ENCODE measurements at places on chromosomes 2 and 18.

DNA sequence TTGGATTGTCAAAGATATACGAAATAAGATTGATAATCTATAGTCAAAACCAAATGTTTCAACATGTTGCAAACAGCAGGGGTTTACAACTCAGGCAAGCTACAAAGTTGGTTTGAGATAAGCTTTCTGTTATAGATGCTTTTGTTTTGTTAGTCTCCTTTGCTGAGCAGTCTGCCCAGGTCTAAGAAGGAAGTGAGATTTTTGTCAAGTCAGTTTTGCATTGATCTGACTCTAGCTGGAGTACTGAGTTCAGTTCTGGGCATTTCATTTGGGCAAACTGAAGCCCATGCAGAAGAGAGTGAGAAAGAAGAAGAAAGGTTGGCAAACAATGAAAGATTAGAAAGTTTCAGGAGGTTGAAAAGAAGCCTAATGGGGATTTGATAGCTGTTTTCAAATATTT lies 983.0 kb upstream of the SLC39A10 start:
- no peak for DNase-seq

DNA sequence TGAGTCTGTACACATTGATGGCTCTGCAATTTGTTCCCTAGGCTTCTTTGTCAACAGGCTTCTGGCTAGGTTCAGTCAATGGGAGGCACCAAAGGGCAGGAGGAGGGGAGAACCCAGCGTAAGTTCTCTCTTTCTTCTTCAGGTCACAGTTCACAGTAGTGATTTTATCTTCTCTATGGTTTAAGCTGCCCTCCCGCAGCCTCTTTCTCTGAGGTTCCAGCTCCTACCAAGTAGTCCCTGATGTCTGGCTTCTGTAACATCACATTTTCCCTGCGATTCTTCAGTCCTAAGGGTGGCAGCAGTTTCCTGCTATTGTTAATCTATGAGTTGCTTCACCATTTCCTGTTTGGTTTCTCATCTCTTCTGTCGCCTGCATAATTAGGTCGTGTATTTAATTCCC lies 107.4 kb downstream of the CPO start:
- DNase-seq, result no peak

DNA sequence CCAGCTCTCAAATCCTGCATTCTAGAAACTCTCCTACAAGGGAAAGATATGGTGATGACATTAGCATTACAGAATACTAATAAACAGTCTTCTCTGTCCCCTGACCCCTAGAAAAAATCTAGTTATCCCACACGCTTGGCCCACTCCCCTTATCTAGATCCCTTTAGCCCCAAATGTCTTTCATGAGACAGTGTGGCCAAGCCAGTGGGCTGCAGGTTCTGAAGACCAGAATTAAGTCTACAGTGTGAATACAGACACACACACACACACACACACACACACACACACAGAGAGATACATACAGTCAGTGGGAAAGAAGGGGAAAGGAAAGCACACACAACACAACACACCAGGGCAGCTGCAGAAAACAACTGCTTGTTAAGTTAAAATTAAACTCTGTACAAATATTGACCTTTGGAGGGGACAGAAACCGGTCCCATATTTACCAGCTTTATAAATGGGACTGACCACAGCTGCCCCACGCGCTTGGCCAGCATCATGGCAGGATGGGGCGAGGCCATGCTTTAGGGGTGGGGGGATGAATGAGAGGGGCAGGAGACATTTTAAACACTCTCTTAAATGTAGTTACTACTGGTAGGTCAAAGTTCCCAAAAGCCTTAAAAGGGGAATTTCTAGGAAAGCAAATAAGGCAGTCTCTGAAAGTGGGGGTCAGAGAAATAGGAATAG lies 49.1 kb downstream of the NHEJ1 start:
- no peak for DNase-seq

DNA sequence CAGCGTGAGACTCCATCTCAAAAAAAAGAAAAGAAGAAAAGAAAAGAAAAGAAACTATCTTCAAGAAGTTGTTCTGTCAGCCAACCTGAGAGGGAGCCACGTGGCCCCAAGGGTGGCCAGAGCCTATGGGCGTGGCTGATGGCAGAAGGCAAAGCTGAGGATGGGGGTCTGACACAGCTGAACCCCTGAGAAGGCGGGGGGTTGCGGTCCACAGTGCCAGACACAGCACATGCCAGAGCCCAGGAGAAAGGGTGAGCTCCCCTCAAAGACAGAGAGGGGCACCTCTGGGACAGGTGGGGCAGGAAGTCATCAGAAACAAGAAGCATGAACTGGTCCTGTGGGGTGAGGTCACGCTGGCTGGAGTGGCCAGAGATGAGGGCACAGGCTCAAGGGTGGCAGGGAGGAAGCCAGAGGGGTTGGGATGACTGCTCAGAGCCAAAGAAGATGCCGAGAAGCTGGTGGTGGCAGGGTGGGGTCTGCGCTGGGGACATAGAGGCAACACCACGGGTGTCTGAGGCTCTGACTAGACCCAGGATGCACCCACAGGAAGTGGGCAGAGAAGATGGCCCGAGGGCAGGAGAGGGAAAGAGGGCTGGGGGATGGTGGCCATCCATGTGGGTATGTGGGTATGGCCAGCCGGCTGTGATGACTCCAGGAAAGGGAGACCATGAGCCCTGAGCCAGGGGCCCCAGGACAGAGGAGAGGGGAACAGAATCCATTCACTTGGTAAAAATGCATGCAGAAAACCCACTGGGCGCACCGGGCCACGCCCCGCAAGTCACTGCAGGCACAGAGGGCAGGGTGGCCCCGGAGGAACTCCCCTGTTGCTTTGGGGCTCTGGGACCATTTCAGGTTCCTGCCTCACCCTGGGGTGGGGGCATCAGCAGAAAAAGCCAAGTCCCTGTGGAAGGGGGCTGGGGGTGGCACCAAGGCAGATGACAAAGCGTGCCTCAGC lies 8.4 kb downstream of the KIF1A start:
- DNase-seq, result no peak

DNA sequence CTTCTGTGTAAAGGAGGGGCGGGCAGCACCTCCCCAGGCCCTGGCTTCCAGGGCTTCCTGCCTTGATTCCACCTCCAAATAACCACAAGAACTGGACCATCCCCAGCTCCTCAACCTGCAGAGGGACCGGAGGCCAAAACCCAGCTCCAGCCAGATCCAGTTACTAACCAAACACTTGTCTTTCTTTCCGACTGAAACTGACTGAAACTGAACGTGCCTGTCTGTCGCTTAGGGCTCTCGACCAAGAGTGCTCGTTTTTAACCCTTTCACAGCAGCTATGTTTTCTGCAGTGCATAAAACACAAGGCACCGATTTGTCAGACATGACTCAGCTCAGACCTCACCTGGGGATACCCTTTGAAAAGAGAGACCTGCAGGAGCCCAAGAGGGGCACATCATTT lies 249.9 kb upstream of the SIX2 start:
- DNase-seq, result no peak

- no peak for DNase-seq
Measured at GRCh38 chr18:67358947-67359346, 157.6 kb downstream of the DSEL start.

DNA sequence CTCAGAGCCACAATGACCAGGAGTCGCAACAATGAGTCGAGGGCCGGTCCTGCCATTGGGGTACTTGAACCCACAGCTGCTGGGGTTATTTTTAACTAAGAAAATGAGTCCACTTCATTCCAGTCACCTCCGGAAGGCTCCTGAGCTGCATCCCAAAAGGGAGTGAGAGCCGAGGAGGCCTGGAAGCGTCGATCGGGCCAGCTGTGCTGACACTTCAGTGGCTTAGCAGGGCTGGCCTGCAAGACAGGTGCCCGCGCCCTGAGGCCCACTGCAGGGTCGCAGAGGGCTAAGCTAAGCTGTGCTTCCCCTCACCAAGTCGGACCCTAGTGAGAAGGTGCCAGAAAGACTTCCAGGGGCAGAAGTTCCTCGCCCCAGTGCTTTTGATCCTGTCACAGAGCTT lies 21.1 kb downstream of the TBC1D8 start:
- no peak for DNase-seq
